Naive thymus-derived CD8-positive, alpha-beta T cell (primary cell): ENCODE measurements at places on chromosomes 11 and 22.

- H3K36me3 ChIP-seq = no peaks in the 10 kb centered on the region
- H3K4me1 ChIP-seq = peaks cover 3% of the 10 kb centered on the region
- DNase-seq = no peak
- no peak overlapping the region for H3K4me3 ChIP-seq
These were observed 6.9 kb downstream of the SHISAL1 start for GRCh38 chr22:44305888-44306287.

GRCh38 chr11:115631609-115632008, 127.4 kb upstream of the CADM1 start:
- no peak for DNase-seq
- no peak overlapping the region for H3K27ac ChIP-seq
- no peak overlapping the region for H3K4me3 ChIP-seq
- H3K36me3 ChIP-seq = no peaks in the 10 kb centered on the region

- H3K27me3 ChIP-seq = no peaks in the 10 kb centered on the region
- H3K4me3 ChIP-seq = peak overlapping the region; percentile 60
- DNase-seq = no peak
- H3K27ac ChIP-seq = peak overlapping the region; percentile 83
These were observed 26.6 kb upstream of the CRTAM start for GRCh38 chr11:122811721-122812120.

- no peak for DNase-seq
- no peak overlapping the region for H3K27ac ChIP-seq
- H3K36me3 ChIP-seq = no peaks in the 10 kb centered on the region
These were observed 52.4 kb upstream of the RBFOX2 start for GRCh38 chr22:36081023-36081431.

DNA sequence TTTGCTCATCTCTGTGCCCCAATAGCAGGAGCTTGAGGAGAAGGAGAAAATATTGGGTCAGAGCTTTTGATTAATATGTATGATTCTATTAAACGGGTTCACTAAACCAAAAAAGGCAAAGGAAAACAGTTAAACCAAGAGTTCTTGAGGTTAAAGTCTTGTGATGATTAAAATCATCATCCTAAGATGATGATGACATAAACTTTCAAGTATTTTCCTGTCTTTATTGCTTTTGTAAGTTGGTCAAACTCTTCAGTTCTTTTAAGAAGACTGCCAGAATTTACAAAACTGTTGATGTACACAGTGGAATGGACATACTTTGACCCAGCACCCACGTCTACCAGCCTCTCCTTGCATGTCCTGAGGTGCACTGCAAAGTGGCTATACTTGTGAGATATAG, 41.0 kb downstream of the FDX1 start:
- no peak overlapping the region for H3K4me3 ChIP-seq
- no peaks in the 10 kb centered on the region for H3K27me3 ChIP-seq
- H3K4me1 ChIP-seq = no peaks in the 10 kb centered on the region
- no peak overlapping the region for H3K27ac ChIP-seq

DNA sequence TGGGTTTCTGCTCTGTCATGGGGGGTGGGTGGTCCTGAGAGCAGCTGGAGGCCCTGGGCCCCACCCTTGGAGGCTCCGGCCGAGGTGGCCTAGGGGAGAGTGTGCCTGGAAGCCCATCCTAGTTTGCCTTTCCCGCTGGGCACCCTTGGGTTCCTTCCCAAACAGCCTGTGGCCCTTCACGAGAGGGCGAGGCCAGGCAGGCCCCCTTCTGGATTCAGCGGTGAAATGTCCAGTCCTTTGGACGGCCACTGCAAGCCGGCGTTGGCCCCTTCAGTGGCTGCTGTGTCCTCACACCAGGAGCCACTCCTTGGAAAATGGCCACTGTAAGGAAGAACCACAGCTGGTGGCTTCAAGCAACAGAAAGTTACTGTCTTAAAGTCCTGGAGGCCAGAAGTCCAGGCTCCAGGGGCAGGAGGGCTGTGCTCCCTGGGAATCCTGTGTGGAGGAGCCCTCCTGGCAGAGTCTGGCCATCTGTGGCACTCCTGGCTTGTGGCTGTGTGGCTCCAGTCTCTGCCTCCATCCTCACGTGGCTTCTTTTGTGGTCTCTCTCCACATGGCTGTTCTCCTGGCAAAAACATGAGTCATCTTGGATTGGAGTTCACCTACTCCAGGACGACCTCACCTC, 854.1 kb downstream of the TBC1D22A start:
- H3K4me1 ChIP-seq = no peaks in the 10 kb centered on the region
- no peaks in the 10 kb centered on the region for H3K36me3 ChIP-seq
- DNase-seq = no peak
- H3K27me3 ChIP-seq = no peaks in the 10 kb centered on the region
- H3K4me3 ChIP-seq = no peak overlapping the region

GRCh38 chr11:9590717-9591116, 17.2 kb downstream of the WEE1 start:
- no peak overlapping the region for H3K27ac ChIP-seq
- no peaks in the 10 kb centered on the region for H3K36me3 ChIP-seq
- no peaks in the 10 kb centered on the region for H3K27me3 ChIP-seq
- peaks cover 1% of the 10 kb centered on the region for H3K4me1 ChIP-seq
- no peak for DNase-seq
